ENCODE measurements at places on chromosomes 6 and 20.
A peak's percentile ranks its signal among the peaks of the same experiment; 100 is the strongest.

- DNase-seq = no peak
Measured at GRCh38 chr20:768426-768978, at the start of gene SLC52A3. TSS of gene SLC52A3 (minus strand) at chr20:768500. CDS start at chr20:765774, 2,726 bp downstream.

DNA sequence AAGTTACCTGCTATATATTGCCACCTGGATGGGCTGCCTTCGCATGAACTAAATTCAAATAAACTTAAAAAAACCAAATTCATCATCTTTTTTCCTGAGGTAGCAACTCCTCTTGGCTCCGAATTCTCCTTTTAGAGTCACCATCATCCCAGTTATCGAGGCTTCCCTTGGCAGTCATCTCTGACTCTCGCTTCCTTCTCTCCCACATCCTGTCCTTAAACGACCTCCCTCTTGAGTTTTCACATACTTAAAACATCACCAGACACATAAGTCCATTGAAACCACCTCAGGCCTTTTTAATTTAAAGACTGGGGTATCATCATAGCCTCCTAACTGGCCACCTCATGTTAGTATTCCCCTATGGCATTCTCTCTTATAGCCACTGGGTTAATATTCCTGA is 296.1 kb upstream of the FLRT3 start:
- DNase-seq = no peak

GRCh38 chr20:15336536-15336935 is 999.1 kb upstream of the FLRT3 start:
- DNase-seq = no peak

DNA sequence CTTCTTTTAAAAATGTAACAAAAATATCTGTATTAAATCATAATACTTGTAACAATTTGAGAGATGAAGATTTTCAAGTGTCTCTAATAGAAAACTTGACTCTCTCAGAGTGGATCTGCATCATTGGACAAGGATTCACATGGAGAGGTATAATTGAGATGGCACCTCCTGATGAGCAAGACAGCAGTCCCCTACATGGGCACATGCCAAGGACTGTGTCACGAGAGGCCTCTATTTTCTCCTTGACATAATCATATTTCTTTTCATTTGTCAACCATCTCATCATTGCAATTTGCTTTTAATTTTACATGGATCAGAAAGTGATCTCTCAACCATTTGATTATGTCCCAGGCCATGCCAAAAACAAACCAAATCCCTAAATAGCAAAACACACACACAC is 206.8 kb upstream of the THEMIS start:
- no peak for DNase-seq

- DNase-seq = no peak
Measured at GRCh38 chr6:77568570-77568969, 84.3 kb upstream of the MEI4 start.

DNA sequence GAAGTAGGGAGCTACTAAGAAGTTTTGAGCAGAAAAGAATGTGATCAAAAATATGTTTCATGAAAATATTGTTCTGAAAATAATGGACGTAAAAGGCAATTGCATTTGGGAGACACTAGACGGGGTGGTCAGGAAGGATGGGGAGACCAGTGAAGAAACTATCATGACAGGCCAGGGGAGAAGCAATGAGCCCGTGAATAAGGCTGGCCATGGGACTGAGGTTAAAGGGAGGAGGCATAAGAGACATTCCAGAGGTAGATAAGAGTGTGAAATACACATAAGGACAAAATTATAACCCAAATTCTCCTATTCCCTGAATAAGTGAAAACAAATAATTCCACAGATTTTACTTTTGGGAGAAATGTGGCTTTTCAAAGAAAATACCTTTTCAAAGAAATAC is 51.7 kb downstream of the MARCKS start:
- DNase-seq = no peak

DNA sequence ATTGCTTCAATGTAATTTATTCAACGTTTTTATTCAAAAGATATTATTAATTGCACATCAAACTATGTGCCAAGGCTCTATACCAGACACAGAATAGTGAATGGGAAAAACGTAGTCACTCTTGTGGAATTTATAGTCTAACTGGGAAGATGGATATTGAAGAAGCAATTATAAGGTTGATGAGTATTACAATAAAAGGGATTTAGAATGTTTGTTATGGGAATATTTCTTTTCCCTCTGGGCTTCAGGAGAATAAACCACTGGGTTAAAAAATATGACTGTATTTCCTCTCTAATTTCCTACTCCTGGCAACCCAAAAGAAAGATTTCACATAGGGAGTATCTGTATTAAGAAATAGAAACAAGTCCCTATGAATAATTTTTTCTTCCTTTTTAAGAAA is 25.1 kb upstream of the UTRN start:
- no peak for DNase-seq

- no peak for DNase-seq
Measured at GRCh38 chr20:48558906-48559305, 268.9 kb downstream of the PREX1 start.

DNA sequence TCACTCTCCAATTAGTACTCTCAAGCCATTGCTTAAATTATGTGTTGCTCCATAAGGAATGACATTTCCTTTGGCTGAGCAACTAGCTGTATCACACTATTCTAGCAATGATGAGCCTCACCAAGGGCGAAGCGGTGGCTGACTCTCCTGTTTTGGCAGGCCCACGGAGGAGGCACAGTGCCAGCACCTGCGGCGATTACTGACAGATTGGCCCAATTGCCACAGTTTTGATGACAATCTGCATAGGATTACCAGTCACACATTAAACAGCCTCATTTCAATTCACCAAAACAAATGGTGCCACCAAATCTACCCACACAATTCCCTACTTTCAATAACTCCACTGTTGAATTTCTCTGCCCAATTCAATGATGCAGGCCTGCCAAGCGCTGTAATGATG is 286.9 kb downstream of the PTPRK start:
- DNase-seq = no peak

- no peak for DNase-seq
Measured at GRCh38 chr6:151063352-151063751, 176.4 kb upstream of the AKAP12 start.

DNA sequence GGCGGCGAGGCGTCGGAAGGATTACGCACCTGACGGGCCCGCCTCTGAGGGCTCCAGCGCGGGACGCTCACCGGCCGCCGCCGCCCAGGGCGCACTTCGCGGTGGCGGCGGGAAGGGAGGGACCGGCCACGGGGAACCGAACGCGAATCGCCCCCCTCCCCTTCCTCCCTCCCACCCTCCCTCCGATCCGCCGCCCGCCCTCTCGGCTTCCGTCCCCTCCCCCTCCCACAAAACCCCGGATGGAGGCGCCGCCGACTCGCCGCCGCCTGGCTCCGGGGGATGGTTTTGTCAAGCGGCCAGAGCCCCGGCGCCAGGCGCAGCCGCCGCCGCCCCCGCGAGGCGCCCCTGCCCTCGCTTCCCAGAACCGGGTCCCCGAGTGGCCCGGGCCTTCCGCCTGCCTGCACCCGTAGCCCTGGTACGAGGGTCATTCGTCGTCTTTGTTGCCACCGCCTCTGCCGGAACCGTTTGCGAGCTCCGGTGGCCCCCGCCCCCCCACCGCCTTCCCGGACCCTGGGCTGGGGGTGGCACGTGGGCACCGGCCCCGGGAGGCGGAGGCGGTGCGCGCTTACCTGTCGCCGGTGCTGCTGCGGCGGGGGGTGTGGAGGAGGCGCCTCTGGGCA is 398 bp downstream of the ZBTB2 start:
- DNase-seq = peak; percentile 89

DNA sequence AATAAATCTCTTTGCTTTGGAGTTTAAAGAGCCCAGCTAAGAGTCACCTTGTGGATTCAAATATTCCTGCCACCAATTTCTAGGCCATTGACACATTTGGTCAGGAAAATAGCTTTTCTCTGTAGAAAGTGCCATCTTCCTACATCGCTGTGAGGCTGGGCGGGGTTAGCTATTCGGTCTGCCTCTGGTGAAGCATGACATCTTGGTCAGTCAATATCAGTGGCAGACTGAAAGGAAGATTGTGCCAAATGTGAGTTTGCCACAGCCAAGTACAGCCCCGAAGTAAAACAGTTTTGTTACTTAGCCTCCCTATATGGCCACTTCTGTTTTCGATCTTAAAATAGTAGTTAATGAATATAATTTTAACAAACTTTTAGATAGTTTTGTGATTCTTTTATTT is 65.5 kb upstream of the FABP7 start:
- no peak for DNase-seq

DNA sequence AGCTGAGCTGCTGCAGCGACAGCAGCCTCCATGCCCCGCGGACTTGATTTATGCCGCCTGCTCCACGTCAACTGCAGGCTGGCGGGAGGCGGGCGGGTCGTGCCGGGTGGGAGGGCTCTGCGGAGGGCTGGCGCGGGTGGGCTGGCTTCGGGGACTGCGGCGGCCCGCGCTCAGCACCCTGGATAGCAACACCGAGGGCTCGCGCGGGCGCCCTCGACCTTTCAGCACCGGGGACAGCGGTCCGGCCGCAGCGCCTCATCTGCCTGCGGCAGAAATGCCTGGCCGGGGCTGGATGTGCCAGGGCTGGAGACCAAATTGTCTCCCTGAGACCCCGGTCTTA is 792 bp downstream of the SNAP25 start:
- DNase-seq = peak; percentile 88

GRCh38 chr20:24698706-24699206 is 229.3 kb downstream of the SYNDIG1 start:
- DNase-seq = peak; percentile 10

- no peak for DNase-seq
Measured at GRCh38 chr20:36126836-36127527, 27.6 kb upstream of the EPB41L1 start.
